Thoracic aorta (tissue), 2 donors: ENCODE measurements at places on chromosomes 6 and 20.

GRCh38 chr6:1423578-1423977, 34.2 kb downstream of the FOXF2 start:
- no peak for DNase-seq

- no peak for DNase-seq
Measured at GRCh38 chr6:4803343-4803744, 27.1 kb downstream of the CDYL start.

DNA sequence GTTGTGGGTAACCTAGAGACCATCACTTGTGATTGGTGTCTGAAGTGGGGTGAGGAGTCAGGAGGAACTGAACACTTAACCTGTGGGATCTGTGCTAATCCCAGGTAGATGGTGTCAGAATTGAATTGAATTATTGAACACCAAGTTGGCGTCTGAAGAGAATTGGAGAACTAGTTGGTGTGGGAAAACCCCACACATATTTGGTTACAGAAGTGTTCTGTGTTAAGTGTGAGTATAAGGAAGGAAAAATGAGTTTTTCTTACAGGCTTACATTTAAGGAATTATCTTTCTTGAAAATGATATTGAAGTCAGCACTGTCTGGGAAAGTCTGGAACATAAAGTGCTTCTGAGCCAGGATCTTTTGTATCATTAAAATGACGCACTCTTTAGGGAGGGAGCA, 182.9 kb upstream of the ECI2 start:
- no peak for DNase-seq

DNA sequence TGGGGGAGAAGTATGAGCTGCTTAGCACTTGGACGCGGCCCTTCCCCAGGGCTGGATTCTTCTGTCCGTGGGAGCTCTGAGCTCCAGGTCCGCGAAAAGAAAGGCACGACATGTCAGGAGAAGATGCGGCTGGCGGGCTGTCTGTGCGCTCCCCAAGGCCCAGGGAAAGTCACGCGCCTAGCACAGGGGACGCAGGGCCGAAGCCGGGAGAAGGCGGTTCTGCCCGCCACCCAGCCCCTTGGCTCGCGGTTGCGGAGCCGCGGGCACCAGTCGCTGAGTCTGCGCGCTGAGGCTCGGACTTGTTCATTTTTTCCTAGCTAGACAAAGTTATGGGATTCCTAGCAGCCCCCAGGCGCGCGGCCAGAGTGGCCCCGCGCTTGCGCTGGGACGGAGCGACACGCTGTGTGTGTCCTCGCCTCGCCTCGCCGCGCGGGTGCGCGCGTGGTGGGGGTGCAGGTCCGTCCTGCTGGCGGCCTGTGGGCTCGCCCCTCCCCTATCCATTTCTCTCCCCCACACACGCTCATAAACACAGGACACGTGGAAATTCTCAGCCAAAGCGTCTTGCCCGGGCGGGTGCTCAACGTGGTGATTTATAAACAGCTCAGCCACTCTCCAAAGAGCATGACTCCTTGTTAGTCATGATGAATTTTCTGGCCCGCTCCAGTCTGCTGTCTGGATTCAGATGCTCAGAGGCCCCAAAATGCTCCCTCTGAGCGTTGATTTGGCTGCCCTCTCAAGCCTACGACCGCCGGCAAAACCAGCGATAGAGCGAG, 1.9 kb upstream of the POU3F2 start:
- peak; percentile 38 for DNase-seq

DNA sequence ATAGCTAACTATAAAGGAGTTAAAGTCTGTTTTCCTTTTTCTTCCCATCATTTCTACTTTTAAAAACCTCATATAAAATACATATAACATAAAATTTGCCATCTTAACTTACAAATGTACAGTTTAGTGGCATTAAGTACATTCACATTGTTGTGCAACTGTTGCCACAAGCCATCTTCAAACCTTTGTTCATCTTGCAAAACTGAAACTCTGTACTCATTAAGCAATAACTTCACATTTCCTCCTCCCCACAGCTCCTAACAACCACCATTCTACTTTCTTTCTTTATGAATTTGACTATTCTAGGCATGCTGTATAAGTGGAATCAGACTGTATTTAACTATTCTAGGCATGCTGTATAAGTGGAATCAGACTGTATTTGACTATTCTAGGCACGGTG, 4.5 kb downstream of the CCDC170 start:
- no peak for DNase-seq

DNA sequence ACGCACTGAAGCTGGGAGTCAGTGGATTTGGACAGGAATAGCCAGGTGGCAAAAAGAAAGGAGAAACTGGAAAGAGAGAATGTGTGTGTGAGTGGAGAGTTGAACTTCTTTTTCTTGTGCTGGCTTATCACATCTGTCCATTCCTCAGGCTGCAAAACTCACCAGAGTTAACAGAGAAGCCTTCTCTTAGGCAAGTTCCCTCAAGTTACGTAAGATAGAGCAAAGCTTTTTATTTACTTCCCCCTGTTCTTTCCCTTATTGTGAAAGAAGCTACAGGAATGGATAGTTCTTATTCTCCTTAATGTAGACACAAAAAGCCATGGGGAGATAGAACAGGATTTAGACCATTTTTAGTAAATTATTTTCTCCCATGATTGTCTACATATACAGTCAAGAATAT, 188.6 kb downstream of the BMP2 start:
- DNase-seq: no peak

GRCh38 chr6:45653117-45653883, 275.6 kb upstream of the SUPT3H start:
- no peak for DNase-seq

- DNase-seq: no peak
Measured at GRCh38 chr6:52612336-52613054, 35.6 kb upstream of the TRAM2 start.

DNA sequence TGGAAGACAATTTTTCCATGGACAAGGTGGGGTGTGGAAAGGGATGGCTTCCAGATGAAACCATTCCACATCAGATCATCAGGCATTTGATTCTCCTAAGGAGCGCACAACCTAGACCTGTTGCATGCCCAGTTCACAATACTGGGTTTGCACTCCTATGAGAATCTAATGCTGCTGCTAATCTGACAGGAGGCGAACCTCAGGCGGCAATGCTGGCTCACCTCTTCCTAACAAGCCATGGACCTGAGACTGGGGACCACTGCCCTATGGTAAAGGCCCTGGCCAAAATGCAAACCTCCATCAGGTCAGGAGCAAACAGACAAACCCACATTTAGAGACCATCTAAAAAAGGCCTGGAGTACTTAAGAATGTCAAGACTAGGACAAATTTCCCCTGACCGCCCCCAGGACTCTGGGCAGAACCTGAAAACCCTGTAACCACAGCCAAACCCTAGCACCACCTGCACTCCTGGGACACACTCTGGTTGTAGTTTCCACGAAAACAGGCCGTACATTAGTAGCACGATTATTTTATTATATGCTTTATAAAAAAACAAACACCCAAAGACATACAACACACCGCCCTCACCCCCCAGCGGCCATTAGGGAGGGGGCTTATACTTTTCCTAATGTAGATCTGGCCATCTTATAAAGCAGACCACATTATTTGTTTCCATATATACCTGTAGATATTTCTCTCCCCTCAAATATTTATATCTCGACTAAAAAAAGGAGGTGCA, 27.3 kb downstream of the SNX5 start:
- DNase-seq: no peak

- no peak for DNase-seq
Measured at GRCh38 chr6:133697185-133697584, 191.7 kb upstream of the TCF21 start.

GRCh38 chr6:145241721-145242120, 493.6 kb downstream of the EPM2A start:
- DNase-seq: no peak

DNA sequence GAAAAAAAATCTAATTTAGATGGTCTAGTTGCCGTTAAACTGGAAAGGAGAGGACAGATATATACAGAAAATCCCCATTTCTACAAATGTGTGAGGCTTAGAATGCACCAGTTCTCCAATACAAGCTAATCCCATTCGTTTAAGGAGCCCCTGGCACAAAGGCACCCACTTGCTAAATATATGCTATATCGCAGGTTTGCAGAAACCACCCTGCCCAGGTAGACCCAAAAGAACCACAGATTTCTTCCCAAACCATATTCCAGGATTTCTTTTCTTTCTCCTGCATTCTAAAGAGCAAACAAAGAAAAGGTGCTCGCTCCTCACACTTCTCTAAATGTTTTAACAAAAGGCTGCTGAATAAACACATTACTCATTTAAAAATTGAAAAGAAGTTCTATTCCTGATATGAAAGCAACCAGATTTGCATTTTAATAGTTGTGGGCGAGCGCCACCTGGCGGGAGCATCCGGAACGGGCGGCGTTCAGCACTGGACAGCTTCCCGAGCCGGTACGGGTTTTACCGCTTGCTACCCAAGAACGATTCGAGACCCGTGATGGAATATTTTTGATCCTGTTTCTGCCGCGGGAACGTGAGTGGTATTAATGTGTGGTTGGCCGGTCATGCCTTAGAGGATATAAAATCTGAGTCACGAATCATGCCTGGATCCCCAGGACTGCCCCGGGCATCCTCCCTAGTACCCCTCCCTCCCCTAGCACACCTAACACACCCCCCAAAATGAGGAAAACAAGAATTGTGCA, 2.1 kb downstream of the PTPRT start:
- DNase-seq: no peak

DNA sequence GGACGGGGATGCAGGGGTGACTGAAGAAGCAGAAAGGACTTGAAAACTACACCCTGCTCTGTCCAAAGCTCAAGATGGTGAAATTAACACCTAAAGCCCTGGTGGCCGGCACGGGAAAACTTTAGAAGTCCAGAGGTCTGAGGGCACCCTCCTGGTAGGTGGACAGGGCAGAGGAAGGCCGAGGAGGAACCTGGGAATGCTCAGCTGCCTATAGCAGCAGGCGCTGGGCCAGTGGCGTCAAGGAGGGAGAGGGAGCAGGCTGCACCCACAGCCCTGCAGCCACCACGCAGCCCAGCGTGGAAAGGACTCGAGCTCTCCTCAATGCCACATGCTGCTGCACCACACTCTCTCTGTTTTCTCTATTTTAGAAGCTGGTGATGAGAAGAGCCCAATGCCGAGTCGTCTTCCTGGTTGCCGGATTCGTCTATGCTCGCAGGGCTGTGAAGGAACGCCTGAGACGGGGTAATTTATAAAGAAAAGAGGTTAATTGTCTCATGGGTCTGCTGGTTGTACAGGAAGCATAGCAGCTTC, 248.3 kb upstream of the AFDN start:
- DNase-seq: no peak

DNA sequence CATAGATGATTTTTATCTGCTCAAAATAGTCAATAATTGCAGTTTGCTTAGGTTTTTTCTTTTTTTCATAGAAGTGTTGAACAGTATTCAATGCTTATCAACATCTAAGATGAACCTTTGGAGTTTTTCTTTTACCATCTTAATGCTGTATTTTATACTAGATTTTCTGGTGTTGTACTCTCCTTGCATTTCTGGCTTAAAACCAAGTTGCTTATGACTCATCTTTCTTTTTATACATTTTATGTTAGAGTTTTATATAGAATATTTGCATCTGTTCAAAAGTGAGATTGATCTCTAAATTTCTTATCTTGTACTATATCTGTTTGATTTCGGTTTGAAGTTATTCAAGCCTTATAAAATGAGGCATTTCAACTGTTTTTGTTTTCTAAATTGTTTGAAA, 232.5 kb downstream of the RFPL4B start:
- DNase-seq: no peak

- no peak for DNase-seq
Measured at GRCh38 chr20:37315021-37315451, 25.6 kb downstream of the MANBAL start.

DNA sequence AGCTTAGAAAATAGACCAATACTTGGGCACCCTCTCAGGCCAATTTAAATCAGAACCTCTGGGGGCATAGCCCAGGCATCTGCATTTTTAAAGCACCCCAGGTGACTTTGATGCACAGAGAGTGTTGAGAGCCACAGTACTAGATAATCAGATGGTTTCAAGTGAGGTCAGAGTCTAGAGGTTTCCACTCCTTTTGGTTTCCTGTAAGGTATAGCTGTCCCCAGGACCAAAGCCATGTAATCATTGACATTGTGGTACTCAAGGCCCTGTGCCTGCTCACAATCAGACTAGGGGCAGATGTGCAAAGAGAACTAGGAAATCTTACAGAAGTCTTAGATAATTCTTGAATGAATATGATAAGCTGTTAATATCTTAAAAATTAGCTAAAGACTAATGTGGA, 9.1 kb downstream of the FILIP1 start:
- no peak for DNase-seq

- DNase-seq: no peak
Measured at GRCh38 chr6:44217332-44218143, 812 bp downstream of the MYMX start.
